ENCODE measurements at places on chromosomes 2 and 18.

DNA sequence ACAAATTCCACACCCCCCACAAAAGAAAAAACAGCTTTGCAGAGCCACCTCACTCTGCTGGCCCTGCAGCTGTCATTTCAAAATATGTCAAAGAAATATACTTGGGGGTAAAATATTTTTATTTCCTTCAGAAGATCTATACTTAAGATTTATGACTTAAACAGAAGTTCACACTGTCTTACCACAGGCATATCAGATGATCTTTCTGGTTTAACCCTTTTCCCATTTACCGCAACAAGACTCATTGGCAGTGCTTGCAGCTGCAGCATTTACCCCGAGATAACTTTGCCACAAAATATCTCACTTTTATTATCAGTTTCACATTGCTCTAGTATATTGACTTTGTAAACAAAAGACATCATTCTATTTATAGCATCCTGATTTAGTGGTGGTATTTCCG, 21.6 kb upstream of the SLC35G4 start:
- DNase-seq: no peak

DNA sequence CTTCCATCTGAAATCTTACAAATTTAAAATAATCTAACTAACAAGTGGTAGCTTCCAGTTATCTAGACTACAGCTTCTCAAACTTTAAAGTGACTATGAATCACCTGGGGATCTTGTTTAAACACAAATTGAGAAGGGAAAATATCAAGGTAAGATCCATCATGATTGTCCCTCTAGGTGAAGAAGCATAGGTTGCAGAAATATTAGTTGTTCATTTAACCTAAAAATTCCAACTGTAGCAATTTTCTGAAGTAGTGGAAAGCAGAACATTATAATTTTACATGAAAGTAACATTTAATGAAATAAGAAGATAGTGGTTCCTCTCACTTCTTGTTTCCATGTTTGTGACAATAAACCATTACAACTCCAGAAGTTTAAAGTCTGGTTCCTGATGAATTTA, 17.3 kb downstream of the GALNT3 start:
- no peak for DNase-seq

GRCh38 chr2:126843081-126843480, 55.6 kb upstream of the TEX51 start:
- no peak for DNase-seq

DNA sequence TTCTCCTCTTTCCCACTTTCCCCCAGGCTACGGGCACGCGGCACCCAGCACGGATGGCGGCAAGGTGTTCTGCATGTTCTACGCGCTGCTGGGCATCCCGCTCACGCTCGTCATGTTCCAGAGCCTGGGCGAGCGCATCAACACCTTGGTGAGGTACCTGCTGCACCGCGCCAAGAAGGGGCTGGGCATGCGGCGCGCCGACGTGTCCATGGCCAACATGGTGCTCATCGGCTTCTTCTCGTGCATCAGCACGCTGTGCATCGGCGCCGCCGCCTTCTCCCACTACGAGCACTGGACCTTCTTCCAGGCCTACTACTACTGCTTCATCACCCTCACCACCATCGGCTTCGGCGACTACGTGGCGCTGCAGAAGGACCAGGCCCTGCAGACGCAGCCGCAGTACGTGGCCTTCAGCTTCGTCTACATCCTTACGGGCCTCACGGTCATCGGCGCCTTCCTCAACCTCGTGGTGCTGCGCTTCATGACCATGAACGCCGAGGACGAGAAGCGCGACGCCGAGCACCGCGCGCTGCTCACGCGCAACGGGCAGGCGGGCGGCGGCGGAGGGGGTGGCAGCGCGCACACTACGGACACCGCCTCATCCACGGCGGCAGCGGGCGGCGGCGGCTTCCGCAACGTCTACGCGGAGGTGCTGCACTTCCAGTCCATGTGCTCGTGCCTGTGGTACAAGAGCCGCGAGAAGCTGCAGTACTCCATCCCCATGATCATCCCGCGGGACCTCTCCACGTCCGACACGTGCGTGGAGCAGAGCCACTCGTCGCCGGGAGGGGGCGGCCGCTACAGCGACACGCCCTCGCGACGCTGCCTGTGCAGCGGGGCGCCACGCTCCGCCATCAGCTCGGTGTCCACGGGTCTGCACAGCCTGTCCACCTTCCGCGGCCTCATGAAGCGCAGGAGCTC, 35.4 kb downstream of the KCNK3 start:
- no peak for DNase-seq

GRCh38 chr2:96647681-96648080, 5.1 kb downstream of the FER1L5 start:
- DNase-seq: no peak

DNA sequence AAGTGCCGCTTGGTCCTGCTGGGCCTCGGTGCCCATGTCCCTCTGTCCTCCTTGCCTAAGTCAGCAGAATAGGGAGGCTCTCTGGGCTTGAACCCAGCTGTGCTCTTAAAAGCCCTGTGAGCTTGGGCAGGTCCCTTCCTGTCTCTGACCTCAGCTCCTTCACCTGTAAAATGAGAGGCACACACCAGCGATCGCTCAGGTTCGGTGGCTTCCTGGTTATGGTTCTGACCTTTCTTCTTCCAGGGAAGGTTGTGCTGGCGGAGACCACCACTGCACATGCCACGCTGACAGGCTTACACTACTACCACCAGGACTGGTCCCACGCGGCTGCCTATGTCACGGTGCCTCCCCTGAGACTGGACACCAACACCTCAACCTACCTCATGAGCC, 36.1 kb upstream of the MAPRE3 start:
- DNase-seq: no peak

DNA sequence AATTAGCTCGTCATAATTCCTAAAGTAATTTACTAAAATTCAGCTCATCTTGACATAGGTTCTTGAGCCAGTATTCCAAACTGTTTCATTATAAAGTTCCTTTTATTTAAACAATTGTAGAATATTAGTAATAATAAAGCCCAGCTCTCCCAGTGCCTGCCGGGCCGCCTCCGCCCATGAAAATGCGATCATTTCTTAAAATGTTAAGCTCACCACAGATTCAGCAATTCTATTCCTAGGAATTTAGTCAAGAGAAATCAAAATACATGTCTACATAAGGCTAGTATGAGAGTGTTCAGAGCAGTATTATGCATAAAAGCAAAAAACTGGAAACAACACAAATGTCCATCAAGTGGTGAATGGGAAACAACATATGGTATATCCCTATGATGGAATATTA, 52.0 kb downstream of the XDH start:
- DNase-seq: no peak
